ENCODE measurements at places on chromosomes 7 and 10. TPM values are rescaled to one million over a fixed set of nuclear protein-coding genes. Genes with fewer than 3 reads are reported as not detected.

GRCh38 chr7:133770863-133771492 is 356.2 kb upstream of the LRGUK start:
- DNase-seq: no peak
- H3K27ac ChIP-seq: no peak overlapping the region
- H3K27me3 ChIP-seq: no peaks in the 10 kb centered on the region

- H3K36me3 ChIP-seq: no peaks in the 10 kb centered on the region
- no peaks in the 10 kb centered on the region for H3K27me3 ChIP-seq
- no peak overlapping the region for H3K27ac ChIP-seq
- H3K4me3 ChIP-seq: no peak overlapping the region
- no peak for DNase-seq
Measured at GRCh38 chr10:49139846-49140195, 6.0 kb upstream of the FAM170B start.

GRCh38 chr10:116272440-116273283 is at the start of gene GFRA1:
Gene GFRA1 (minus strand): TSS chr10:116273206. CDS start chr10:116272029, 1,177 bp downstream.
- H3K36me3 ChIP-seq: no peaks in the 10 kb centered on the region
- H3K4me3 ChIP-seq: peak within 1 kb of the TSS; percentile 31
- H3K27ac ChIP-seq: no peak within 1 kb of the TSS
- peaks cover 13% of the 10 kb centered on the region for H3K27me3 ChIP-seq
- DNase-seq: no peak

GRCh38 chr7:104124469-104124868 is 83.3 kb downstream of the ORC5 start:
- H3K4me1 ChIP-seq: no peaks in the 10 kb centered on the region
- no peak overlapping the region for H3K27ac ChIP-seq
- H3K4me3 ChIP-seq: no peak overlapping the region

DNA sequence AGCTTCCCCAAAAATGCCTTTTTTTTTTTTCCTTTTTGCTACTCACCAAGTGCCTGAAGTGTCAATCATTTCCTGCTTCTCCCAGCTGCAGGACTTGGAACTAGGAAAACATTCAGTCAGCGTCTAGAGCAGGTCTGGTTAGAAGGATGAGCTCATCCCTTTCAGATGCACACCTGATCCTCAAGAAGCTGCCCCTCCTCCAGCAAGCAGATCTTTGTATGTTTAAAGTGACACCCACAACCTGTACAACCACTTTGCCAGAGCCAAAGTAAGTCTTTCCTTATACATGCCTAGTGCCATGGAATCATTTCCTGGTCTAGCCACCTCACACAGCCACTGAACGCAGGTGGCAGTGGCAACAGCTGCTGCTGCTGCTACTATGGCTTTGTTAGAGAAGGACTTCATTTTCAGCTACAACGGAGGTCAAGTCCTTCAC is 10.4 kb upstream of the USP54 start:
- H3K27me3 ChIP-seq: no peaks in the 10 kb centered on the region
- H3K4me3 ChIP-seq: no peak overlapping the region
- no peaks in the 10 kb centered on the region for H3K36me3 ChIP-seq
- peak; percentile 83 for DNase-seq

Gene ZNF503
- total RNA-seq: 8.2 TPM

Gene IKZF5
- 11.8 TPM for total RNA-seq

GRCh38 chr7:23016345-23017253 is 2.7 kb upstream of the HYCC1 start:
- H3K4me3 ChIP-seq: no peak overlapping the region
- no peak for DNase-seq
- no peaks in the 10 kb centered on the region for H3K36me3 ChIP-seq
- H3K27ac ChIP-seq: no peak overlapping the region
- no peaks in the 10 kb centered on the region for H3K27me3 ChIP-seq
- H3K4me1 ChIP-seq: peaks cover 6% of the 10 kb centered on the region

Gene IFIT1
- total RNA-seq: 11.6 TPM

Gene FGL2
- total RNA-seq: 47.2 TPM

- peaks cover 22% of the 10 kb centered on the region for H3K4me1 ChIP-seq
- no peak overlapping the region for H3K4me3 ChIP-seq
- peak overlapping the region; percentile 78 for H3K27ac ChIP-seq
- no peaks in the 10 kb centered on the region for H3K27me3 ChIP-seq
Measured at GRCh38 chr7:117807676-117808075, 65.6 kb downstream of the CTTNBP2 start.

GRCh38 chr7:66379542-66380160 is 174.5 kb downstream of the TPST1 start:
- no peak overlapping the region for H3K4me3 ChIP-seq
- no peaks in the 10 kb centered on the region for H3K27me3 ChIP-seq
- no peak for DNase-seq

DNA sequence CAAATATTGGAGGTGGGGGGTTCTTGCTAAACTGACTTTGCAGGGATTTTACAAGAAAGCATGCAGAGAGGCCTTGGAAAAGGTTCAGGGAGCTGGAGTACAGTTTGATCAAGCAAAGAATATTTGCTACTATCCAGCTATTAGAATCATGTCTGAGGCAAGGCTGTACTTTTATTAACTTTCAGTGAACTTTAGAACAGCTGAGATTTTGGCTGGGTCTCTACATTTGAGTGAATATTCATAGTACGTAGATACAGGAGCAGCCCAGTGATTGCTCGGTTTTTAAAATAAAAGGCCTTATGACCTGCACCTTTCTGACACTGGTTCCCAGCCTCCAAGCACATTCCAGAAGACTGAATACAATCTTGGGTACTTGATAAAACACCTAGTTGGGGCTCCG is 496.8 kb upstream of the AKR1E2 start:
- no peak for DNase-seq
- no peaks in the 10 kb centered on the region for H3K27me3 ChIP-seq
- H3K4me1 ChIP-seq: no peaks in the 10 kb centered on the region
- H3K27ac ChIP-seq: no peak overlapping the region
- no peak overlapping the region for H3K4me3 ChIP-seq
- H3K36me3 ChIP-seq: no peaks in the 10 kb centered on the region

DNA sequence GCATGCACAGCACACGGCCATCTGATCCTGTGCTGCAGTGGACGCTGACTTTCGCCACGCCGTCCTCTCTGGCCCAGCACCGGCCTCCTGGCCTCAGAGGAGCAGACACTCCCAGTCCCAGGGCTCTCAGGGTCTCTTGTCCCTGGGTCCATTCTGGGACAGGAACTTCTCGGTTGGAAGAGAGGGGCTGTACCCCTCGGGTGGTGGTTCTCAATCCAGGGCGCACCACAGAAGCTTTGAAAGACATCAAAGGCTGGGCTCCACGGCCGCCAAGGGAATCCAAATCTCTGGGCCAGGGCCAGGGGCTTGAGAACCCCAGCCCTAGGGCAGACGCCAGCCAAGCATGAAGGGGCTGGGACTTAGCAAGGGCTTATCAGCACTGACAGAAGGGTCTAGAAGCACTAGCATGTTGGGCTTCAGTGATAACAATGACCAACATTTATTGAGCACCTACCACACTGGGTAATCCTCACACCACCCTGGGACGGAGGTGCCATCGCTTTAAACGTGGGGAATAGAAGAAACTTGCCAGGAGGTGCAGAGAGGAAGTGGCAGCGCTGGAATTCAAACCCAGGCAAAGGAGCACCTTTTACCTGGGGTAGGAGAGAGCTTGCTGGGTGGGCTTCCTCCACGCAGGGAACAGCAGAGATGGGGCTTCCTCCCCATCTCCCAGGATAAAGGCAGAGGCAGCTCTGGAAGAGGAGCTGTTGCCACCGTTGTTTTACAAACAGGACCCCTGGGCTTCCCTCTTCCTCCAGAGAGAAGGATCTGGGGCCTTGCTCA is 1.8 kb upstream of the PYROXD2 start:
- H3K27ac ChIP-seq: no peak overlapping the region
- H3K4me1 ChIP-seq: peaks cover 26% of the 10 kb centered on the region
- H3K36me3 ChIP-seq: peaks cover 13% of the 10 kb centered on the region
- no peak overlapping the region for H3K4me3 ChIP-seq

- H3K36me3 ChIP-seq: no peaks in the 10 kb centered on the region
- H3K27me3 ChIP-seq: no peaks in the 10 kb centered on the region
- no peak overlapping the region for H3K4me3 ChIP-seq
- no peak for DNase-seq
- H3K27ac ChIP-seq: no peak overlapping the region
- no peaks in the 10 kb centered on the region for H3K4me1 ChIP-seq
Measured at GRCh38 chr7:72098807-72099580, 313.1 kb downstream of the CALN1 start.

GRCh38 chr7:11714676-11715075 is 117.3 kb downstream of the THSD7A start:
- H3K4me1 ChIP-seq: no peaks in the 10 kb centered on the region
- no peaks in the 10 kb centered on the region for H3K27me3 ChIP-seq
- DNase-seq: no peak
- no peaks in the 10 kb centered on the region for H3K36me3 ChIP-seq

Gene OR9A2
- not detected for total RNA-seq

DNA sequence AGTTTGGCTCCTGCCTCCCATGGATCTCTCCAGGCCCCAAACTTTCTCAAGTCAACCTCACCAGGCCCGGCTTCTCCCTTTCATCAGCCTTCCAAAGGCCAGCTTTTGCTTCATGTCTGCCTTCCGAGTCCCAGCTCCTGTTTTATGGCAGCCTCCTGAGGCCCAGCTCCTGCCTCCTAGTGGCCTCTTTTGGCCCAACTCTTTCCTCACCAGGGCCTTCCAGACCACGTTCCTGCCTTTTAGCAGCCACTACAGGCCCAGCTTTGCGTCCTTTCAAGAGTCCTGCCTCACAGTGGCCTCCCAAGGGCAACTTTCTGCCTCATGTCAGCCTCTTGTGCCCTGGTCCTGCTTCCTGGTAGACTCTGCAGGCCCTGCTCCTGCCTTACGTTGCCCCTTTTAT is 15.3 kb upstream of the TMEM248 start:
- no peak overlapping the region for H3K4me3 ChIP-seq
- no peak overlapping the region for H3K27ac ChIP-seq
- peaks cover 3% of the 10 kb centered on the region for H3K36me3 ChIP-seq
- DNase-seq: no peak

DNA sequence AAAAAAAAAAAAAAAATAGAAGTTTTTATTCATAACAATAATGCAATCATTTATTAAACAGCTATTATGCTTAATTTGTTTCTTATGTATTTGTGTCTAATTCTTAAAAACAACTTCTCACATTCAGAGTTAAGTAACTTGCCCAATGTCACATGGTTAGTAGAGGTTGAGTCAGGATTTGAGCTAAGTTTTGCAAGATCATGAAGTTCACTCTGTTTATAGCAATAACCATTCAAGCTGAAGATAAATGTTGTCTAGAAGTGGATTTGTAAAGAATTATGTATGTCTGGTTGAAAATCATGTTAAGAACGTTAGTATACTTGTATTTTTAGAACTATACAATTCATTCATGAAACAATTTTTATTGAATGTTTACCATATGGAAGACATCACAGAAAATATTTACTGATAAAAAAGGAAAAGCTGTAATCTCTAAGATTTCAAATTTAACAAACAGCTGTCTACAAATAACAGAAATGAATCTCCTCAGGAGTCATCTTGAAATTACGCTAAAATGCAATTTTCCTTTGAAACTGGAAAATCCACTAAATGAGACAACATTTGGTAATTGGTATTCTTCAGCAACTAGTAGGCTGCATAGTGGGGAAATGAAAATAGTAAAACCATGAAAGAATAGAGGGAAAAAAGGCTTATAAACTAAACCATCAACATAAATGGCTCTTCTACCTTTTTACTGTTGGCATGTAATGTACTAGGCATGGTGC is 70.5 kb upstream of the AHR start:
- no peak overlapping the region for H3K27ac ChIP-seq
- no peak overlapping the region for H3K4me3 ChIP-seq
- H3K4me1 ChIP-seq: no peaks in the 10 kb centered on the region
- no peaks in the 10 kb centered on the region for H3K27me3 ChIP-seq

Data from thyroid gland (tissue), 4 donors.